ENCODE measurements at places on chromosomes 6 and 20.

- DNase-seq: no peak
Measured at GRCh38 chr6:34300332-34300751, 51.5 kb upstream of the SMIM29 start.

- no peak for DNase-seq
Measured at GRCh38 chr20:5393218-5393870, 76.6 kb upstream of the PROKR2 start.

DNA sequence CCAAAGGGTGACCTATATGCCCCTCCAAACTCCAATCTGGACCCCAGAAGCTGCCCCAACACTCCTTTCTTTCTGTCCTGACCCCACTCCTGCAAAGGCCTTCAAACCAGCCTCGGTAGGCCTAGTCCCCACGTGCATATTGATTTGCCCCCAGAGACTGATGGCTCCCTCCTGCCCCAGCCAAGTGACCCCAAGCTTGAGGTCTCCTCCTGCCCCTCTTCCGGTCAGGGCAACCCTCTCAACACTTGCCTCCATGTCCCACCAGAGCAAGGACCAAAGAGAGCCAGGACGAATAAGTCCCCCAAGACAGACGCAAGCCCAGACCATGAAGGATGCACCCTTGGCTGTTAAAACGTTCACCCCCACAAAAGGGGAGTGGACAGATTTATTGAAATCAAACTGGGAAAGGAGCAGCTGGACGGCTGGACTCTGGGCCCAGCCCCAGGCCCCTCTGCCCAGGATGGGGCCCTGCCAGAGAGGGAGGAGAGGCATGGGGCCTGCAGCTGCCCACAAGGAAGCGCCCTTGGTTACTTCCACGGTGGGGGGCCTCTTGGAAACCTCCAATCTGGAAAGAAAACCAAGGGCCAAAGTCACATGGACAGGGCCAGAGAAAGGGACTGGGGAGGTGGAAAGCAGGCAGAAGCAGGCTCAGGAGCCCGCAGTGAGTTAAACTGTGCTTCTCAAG is 2.4 kb upstream of the SPEF1 start:
- DNase-seq: no peak

DNA sequence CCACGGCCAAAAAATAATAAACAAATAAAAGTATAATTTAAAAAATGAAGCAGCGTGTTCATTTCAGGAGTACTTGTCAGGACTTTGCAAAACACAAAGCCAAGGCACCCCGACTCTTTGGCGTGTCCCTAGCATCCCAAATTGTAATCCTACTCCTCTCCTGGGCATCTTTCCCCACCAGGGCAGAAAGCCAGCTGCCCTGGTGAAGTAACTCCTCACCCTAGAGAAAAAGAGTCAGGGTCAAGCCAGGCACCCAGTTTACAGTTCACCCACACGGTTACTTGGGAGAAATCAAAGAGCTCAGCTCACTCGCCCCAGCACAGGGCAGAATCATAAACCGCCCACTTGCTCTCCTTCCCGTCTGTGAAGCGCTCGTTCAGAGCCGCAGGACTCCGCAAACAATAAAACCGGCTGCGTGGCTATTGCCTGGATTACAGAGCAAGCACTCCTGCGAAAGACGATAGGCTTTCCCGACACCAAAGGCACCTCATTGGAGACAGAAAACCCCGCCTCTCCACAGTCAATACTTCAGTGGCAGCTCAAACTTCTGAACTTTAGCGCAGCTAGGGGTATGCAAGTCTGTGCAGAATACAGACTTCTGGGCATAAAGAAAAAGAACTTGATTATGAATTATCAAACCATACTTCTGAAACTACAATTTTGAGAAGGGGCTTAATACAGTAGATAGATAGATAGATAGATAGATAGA is 73.0 kb upstream of the NHSL1 start:
- DNase-seq: no peak

- DNase-seq: no peak
Measured at GRCh38 chr6:149856256-149856994, 7.7 kb downstream of the LRP11 start.

GRCh38 chr6:151992091-151992490 is 184.6 kb downstream of the ESR1 start:
- no peak for DNase-seq

DNA sequence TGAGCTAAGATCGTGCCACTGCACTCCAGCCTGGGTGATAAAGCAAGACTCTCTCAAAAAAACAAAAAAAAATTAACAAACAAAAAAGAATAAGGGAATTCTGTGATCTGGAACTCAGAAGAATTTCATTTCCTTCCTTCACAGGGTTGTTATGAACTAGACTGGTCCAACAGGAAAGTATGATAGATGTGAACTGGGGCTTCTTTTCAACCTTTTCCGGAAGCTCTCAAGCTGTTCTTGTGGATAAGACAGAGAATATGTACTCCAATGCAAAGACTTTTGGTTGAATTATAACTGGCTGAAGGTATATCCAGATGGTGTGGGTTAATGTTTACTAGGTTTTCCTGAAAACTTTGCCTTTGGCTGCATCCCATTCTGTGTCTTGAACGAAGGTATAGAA is 5.3 kb downstream of the RNF8 start:
- no peak for DNase-seq

DNA sequence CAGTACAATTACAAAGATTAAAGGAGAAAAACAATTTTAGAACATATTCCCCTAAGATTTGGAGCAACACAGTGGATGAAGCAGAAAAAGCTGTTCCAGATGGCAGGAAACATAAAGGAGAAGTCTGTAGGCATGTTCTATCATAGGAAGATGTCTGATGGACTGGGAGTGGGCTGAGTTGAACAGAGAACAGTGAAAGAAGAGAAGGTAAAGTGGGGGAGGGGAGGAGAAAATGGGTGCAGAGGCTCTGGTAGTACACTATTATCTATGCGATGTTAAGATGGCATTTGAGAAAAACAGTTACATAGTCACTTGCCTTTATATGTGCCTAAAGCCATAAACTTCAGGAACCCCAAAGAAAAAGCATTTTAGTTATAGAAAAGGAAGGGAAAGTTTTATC is 4.2 kb upstream of the PHIP start:
- no peak for DNase-seq

GRCh38 chr6:158648682-158649131 is 1.1 kb upstream of the SYTL3 start:
- DNase-seq: no peak

GRCh38 chr6:164911151-164911550 is 398.3 kb downstream of the C6orf118 start:
- DNase-seq: no peak

All from stimulated activated CD8-positive, alpha-beta memory T cell treated with anti-CD3 and anti-CD28 coated beads, Interleukin-7, amount 100 ng/mL, for 24 hours (primary cell).